ENCODE measurements at places on chromosomes 11 and 22.

GRCh38 chr11:47408598-47409439, 429 bp downstream of the SLC39A13 start:
- DNase-seq = peak; percentile 67

GRCh38 chr11:121965330-121965729, 150.7 kb downstream of the BLID start:
- peak; percentile 56 for DNase-seq

DNA sequence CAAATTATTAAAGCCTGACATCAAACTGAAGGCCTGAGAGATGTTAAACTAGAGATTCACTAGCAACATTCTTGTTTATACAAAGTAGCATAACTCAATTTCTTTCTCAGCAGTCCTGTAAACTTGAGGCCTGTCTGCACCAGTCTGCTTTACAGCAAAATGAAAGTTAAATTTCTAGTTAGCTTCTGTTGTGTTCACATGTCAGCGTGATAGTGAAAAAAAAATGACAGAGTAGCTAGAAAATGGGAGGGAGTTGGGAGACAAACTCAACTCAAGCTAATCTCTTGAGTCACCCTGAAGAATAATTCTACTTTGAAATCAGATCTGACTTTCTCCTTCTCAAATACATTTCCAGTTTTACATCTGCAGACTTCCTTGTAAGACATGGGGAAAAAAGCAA, 6.5 kb downstream of the RBFOX2 start:
- no peak for DNase-seq

- no peak for DNase-seq
Observed at GRCh38 chr11:117829369-117829725, 4.8 kb upstream of the FXYD2 start.

GRCh38 chr11:70440206-70440605, 41.9 kb downstream of the CTTN start:
- no peak for DNase-seq

GRCh38 chr22:35217527-35217926, 39.8 kb upstream of the HMGXB4 start:
- DNase-seq = no peak

GRCh38 chr11:73171436-73172161, 29.5 kb upstream of the FCHSD2 start:
- DNase-seq = no peak

DNA sequence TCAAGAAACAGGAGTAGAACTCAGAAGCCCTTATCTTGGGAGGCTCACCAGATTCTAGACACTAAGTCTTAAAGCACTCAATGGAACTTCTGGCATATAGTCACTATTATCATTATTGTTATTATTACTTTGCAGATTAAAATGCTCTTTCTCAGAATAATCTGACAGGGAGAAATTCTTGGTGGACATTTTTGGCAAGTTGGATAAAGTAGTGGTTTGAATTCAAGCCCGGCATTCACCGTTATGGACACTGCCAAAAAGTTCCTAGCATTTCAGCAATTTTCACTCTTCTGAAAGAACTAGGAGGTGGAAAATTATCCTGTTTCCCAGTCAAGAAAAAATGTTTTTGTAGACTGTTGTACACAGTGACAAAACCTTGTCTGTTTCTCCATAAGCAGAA, 179.6 kb upstream of the ISX start:
- DNase-seq = no peak

GRCh38 chr11:47369676-47370075, 8.7 kb downstream of the SPI1 start:
- DNase-seq = no peak

- no peak for DNase-seq
Observed at GRCh38 chr11:13373216-13373615, 89.8 kb downstream of the BTBD10 start.

DNA sequence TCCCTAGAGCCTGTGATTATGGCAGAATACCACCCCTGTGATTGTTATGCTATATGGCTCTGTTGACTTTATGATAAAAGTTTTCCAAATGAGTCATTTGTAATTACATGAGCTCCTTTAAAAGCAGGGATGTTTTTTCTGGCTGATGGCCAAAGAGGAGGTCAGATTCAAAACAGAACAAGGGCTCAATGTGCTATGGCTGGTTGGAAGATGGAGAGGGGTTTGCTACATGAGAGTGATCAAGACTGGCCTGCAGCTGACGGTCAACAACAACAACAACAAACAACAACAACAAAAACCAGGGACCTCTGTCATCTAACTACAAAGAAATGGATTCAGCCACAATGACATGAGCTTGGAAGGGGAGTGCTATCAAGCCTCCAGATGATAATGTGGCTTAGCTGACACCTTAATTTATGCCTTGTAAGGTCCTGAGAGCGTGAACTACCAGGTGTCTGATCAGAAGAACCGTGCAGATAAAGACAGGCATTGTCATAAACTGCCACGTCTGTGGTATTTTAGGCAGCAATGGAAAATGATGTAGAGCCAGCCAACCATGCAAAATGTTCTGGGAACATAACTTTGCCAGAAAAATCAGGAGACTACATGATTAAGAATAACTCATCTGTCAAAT, 47.2 kb downstream of the PIWIL3 start:
- peak; percentile 86 for DNase-seq

DNA sequence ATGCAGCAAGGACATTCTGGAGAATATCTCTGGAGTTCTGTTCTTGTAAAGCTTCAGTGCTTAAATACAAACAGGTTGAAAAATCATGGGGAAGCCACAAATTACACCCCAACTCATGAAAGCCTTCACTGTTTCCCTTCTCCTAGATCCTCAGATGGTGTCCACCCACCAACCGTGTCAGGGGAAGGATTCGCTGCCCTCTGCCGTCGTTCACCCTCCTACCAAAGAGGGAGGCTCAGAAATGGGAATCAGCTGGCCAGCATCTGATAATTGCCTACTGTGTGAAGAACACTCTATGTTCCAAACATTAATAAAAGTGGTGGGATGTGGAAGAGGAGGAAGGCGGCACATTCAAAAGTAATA, 7.4 kb upstream of the HEPACAM start:
- no peak for DNase-seq

GRCh38 chr11:85941380-85941973, 86.3 kb downstream of the CCDC83 start:
- peak; percentile 60 for DNase-seq

DNA sequence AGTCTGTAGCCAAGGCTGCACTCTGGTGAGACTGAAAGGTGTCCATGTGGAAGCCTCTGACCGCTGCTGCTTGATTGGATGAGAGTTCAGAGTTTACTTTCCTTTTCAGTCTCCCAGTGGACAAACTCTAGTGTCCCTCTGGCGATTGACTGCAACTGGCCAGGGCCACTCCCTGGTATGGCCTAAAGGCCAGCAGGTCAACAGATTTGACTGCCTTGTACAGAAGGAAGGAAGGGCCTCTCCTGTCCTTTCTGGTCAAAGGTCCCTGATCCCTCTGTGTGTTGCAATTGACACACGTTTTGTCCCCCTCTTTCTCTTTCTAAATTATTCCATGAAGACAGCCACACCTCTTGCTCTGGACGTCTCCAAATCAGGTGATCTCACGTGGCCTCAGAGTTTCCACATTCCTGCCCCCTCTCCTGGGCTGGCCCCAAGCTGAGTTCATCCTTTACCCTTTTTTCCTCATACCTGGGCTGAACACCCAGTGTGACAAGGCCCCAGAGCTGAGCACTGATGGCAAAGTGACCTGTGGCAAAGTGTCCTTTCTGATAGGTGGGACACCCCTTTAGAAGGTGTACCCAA, 18.7 kb upstream of the FBLN1 start:
- no peak for DNase-seq

GRCh38 chr11:31856248-31856647, 45.1 kb upstream of the PAX6 start:
- DNase-seq = no peak

- peak; percentile 92 for DNase-seq
Observed at GRCh38 chr11:64846998-64847666, 2.7 kb upstream of the CDC42BPG start.

DNA sequence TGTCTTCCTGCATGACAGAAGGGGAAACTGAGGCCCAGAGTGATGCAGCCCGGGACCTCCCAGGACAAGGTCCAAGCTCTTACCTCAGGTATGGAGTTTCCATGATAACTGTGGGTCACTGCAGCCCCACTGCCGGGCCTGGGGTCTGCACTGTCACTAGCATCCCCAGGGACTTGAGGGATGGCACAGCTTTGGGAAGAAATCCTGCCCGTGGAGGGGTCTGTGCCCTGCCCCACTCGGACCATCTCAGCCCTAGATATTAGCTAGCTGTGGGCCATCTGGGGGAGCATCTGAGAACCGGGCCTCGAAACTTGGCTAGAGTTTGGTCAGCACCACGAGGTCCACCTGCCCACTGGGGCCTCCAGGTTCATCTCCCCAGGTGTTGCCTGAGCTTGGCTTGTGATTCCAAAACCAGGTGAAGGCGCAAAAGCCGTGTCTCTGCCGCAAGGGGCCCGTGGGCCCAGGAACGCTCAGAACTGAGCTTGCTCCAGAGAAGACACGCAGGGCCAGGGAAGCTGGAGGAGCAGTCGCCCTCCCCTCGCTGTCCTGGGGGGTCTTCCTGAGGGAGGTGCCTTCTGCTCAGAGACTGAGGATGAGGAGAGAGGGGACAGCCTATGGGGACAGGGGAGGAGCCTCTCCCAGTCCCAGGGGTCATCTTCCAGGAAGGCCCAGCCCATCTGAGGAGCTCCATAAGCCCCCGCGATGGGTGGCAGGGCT, 4.8 kb downstream of the LINC01488 start:
- DNase-seq = no peak

GRCh38 chr11:10438458-10438857, 16.6 kb upstream of the AMPD3 start:
- DNase-seq = no peak

DNA sequence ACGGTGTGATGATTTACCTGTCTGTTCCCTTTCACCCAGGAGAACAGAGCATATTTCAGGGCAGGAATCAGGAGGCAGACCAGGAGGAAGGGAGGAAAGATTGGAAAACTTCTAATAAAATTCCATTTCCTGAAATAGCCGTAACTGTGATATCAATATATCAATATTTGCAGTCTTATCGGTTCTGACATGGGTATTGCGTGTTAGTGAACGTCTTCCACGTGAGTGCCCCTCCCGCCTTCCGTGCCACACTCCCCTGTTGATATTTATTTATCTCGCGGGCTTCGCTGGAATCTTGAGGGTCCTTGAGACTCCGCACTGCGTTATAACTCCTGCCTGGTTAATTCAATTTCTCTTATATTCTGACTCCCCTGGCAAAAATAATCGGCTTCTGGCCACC, 1160.4 kb downstream of the BRD1 start:
- no peak for DNase-seq

- DNase-seq = no peak
Observed at GRCh38 chr11:99366546-99366945, 345.8 kb downstream of the CNTN5 start.

DNA sequence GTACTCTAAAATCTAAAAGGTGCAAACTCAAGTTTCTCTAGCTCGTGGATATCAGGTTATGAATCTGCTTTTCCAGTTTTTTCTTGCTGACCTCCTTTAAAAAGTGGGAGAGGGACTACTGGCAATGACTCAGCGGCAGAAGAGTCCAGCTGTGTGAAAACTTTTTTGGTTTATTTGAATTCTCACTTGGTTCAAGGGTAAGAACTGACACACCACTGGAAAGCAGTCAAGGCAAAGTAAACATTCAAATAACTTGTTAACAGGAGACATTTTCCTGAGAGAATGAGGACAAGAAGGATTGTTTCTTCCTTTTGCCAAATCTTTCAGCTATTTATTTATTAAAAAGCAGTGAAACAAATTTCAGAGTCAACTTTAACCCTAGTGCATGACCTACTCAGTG, 36.1 kb downstream of the CDON start:
- no peak for DNase-seq

DNA sequence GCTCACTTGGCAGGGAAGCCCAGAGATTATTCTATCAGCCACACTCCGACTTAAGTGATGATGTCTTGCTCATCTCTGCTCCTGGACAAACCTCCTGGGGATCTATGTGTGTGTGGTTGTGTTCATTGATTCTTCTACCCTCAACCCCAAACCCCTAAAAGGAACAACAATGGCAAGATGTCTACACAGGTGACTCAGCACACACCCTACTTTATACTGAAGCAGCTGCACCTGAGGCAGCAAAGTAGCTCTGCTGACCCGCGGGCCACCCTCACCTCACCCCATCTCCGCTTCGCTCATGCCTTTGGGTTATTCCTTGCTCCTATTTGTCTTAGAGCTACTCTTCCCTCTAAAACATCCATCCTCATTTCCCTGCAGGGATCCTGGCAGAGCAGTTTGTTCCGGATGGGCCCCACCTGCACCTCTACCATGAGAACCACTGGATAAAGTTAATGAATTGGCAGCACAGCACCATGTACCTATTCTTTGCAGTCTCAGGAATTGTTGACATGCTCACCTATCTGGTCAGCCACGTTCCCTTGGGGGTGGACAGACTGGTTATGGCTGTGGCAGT, 38.7 kb downstream of the TMEM45B start:
- DNase-seq = no peak

DNA sequence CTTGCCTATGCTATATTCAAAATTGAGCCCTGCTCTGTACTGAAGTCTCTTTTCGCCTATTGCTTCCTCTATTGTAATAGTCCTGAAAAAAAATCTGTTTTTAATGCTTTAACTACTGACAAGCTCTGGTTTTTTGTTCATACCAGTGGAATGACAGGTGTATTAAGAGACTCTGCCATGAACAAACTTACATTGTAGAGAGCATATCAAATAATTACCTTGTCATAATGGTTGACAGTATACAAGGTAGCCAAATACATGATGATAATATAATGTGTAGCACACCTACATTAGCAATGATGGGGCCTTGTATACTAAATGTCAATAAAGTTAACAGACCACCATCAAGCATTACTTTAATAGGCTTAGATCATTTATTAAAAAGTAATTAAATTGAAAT, 175.0 kb downstream of the DYNC2H1 start:
- no peak for DNase-seq

DNA sequence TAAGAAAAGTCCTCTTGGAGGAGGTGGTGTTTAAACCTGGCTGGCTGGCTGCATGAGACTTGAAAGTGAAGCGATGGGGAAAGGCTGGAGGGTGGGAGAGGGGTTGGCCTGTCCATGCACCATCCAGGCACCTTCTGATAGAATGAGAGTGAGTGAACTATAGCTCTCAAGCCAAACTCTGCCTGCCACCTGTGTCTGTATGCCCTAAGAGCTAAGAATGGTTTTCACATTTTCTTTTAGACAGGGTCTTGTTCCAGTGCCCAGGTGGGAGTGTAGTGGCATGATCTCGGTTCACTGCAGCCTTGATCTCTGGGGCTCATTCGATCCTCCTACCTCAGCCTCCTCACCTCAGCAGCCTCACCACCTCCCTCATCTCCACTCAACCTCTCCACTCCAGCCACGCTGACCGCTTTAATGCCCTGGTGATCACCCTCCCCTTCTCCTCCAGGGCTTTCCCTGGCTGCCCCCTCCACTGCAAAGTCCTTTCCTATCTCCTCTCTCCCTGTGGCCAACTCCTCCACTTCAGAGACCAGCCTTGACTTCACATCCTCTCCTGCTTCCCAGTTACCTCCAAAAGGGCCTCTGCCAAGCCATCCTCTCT, 38.3 kb upstream of the DKK3 start:
- DNase-seq = no peak

GRCh38 chr22:23834793-23835483, 3.9 kb downstream of the DERL3 start:
- no peak for DNase-seq

GRCh38 chr22:30275625-30276024, 9.0 kb upstream of the OSM start:
- no peak for DNase-seq

GRCh38 chr11:83726316-83726715, 440.1 kb upstream of the CCDC90B start:
- DNase-seq = no peak

GRCh38 chr22:32579529-32580220, 105.1 kb downstream of the FBXO7 start:
- no peak for DNase-seq

Data from BE2C (cell line).